ENCODE measurements at places on chromosomes 5 and 9. TPM values are rescaled to one million over a fixed set of nuclear protein-coding genes. Genes with fewer than 3 reads are reported as not detected.

The PCDHB15 gene
- total RNA-seq, result 3.6 TPM

The PRRX2 gene
- total RNA-seq, result 9.4 TPM

The SPATA31E1 gene
- not detected for total RNA-seq

The ANKRD31 gene
- 0.30 TPM for total RNA-seq

- DNase-seq, result no peak
Measured at GRCh38 chr5:1153428-1153827, 41.6 kb upstream of the SLC12A7 start.

DNA sequence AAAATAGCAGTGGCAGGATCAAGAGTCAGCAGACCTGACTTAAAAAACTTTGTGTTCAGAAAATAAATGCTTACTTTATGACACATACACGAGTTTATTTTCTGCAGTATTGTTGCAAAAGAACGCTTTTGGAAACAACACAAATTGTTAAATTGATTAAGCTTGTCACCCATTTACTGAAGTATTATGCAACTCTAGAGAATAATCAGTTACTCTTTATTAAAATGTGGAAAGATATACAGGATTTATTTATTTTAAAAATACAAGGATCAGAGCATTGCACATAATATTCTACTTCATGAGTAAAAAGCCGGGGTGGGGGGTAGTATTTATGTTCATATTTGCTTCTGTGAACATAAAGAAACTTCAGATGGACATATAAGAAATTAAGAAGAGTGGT, 20.0 kb downstream of the FYB1 start:
- DNase-seq, result no peak

DNA sequence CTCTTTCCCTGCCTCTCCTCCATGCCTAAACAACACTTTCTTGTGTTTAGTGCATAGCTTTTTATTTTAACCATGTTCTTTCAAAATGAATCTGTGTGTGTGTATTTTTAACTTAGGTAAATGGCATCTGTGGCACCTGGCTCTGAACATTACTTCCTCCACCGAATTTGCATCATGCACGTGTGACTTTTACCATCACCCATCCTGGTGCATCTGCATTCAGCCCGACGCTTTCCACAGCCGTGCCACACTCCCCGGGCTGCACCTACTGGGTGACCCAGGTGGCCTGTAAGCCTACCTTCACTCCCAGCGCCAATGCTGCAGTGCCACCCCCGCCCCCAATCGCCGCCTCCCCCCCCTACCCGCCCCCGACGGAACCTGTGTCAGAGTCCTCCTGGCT, 12.7 kb upstream of the FCN1 start:
- no peak for DNase-seq

DNA sequence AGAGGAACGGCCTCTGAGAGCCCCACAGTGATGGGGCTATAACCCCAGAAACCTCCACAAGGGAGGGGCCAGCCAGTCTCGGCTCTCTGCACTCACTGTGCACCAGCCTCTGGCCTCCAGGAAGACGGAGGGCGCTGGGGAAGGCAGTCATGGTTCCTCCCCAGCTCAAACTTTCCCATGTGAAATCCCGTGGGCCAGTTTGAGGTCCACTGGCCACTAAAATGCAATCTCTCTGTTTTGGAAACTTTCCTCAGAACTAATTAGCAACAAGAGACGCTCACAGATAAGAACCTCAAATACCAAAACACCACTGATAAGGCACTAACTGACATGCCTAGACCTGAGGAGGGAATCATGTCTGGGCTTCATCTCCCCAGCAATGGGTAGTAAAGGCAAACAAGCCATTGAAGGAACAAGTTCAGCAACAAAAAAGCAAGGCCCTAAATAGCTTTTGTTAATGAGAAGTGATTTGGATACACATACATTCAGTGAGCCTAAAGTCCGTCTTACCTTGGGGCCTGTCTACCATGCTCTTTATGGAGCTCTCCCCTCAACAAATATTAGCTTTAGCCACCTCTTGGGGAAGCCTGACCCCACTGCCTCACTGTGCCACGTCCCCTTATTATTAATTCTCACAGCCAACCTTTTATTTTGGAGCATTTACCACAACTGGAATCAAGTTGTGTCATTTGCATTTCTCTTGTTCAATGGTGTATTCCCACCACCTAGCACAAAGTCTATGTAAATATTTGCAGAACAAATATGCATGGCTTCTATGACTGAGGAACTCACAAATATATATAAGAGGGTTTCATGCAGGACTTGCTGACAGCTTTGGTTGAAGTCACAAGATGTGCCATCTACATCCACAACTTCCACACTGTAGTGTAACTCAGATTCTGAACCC, 56.1 kb upstream of the GLRX start:
- DNase-seq, result no peak

DNA sequence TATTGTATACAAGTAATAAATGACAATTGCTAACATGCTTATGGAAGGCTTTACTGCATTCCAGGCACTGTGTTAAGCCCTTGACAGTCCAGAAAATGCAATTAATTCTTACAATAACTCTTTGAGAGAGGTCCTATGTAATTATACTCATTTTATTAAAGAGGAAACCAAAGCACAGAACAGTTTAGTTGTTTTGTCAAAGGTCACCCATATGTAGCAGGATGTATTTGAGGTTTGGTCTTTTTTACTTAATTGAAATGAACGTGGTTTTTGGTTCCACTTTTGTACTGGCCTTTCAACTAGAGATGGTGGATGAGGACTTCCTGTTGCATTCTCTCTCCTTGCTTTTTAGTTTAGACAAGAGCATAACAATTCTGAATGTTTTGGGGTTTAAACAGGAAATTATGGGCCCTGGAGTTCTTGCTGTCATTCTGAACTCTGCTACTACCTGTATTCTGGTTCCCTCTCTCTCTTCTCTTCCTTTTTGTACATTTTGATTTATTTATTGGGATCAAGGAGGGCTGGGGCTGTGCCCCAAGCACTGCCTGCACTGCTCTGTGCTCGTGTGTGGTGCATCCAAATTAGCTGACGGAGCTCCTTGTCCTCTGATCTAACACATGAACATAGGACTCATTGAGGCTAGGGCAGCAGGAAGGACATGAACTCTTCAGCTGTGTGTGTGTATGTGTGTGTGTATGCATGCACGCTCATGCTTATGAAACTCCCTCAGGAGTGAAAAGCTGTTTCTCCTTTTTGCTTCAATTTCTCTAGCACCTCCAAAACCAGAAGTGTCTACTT, 47.4 kb downstream of the SLC28A3 start:
- no peak for DNase-seq

GRCh38 chr9:112654282-112654681, 63.6 kb downstream of the INIP start:
- DNase-seq, result no peak

DNA sequence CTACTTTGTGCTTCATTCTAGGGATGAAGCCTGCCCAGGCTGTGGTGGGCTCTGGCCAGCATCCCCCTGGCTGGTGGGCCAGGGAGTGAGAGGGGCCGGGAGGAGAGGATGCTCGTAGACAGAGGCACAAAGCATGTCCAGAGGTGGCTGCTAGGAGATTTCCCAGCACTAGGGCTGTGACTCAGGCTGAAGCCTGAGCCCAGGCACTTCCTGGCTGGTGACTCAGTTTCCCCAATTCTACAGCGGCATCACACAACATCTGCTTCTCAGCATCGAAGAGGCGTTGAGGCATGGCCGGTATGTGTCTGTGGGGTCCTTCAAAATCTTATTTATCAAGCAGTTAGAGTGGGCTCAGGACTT, 55.6 kb downstream of the DUSP1 start:
- DNase-seq, result no peak

DNA sequence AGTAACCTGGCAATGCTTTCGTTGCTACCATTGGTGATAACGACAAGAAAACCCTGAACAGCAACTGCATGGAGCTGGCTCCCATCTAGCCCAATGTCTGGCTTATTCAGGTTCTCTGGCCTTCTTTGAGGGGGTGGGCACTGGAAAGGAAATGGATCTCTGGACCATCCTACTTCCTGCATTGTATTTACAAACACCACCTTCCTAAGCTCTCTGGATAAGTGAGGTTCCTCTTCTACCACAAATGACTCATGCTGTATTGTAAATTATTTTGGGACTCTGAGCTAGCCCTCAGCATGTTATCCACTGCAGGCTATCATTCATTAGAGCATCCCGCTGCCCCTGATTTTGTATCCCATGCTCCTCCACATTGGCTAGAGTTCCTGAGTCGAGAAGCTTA, 136.9 kb upstream of the KLF9 start:
- DNase-seq, result no peak

- DNase-seq, result no peak
Measured at GRCh38 chr5:170117736-170118135, 12.0 kb downstream of the FOXI1 start.

Data from skin of body (tissue), 3 donors.